Bronchial epithelial cell (primary cell): ENCODE measurements at places on chromosomes 16 and 17.

GRCh38 chr16:30912794-30913412 lies 10.5 kb upstream of the FBXL19 start:
- no peak for DNase-seq

- DNase-seq: no peak
Observed at GRCh38 chr17:33225509-33225908, 67.6 kb downstream of the ASIC2 start.

GRCh38 chr16:12775656-12776236 lies 27.9 kb downstream of the CPPED1 start:
- DNase-seq: no peak

- no peak for DNase-seq
Observed at GRCh38 chr17:73215447-73215846, 22.6 kb downstream of the COG1 start.

- DNase-seq: no peak
Observed at GRCh38 chr17:74923538-74924249, 379 bp upstream of the OTOP2 start.

- DNase-seq: no peak
Observed at GRCh38 chr16:76162046-76162445, 115.2 kb upstream of the CNTNAP4 start.

GRCh38 chr17:51354936-51355335 lies 94.6 kb downstream of the UTP18 start:
- DNase-seq: no peak

DNA sequence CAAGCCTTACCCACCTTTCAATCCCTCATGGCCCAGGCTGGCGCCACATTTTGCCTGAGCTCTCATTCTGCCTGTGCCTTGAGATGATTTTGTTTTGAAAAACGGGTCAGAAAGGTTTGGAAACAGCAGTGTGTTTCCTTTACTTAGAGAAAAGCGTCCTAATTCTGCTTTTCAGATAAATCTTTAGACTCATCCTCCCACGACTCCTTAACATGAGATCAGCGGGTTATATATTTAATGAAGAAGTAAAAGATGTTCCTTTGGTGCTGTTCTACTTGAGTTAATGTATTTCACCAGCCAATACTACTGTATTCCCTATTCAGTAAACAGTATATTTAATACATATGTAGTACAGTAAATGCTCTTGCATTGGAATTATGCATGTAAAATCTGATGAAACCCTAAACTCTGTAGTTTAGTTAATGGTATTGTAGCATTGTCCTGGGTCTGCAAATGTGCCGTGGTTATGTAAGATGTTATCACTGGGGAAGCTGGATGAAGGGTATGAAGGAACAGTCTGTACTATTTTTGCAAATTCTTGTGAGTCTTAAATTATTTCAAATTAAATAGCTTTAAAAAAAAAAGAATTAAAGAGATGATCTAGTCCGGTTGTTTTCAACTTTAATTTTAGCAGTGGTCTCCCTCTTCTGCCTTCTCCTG lies 199.4 kb upstream of the CACNG5 start:
- DNase-seq: no peak

GRCh38 chr17:8799570-8800212 lies 526 bp upstream of the MFSD6L start:
- DNase-seq: no peak

DNA sequence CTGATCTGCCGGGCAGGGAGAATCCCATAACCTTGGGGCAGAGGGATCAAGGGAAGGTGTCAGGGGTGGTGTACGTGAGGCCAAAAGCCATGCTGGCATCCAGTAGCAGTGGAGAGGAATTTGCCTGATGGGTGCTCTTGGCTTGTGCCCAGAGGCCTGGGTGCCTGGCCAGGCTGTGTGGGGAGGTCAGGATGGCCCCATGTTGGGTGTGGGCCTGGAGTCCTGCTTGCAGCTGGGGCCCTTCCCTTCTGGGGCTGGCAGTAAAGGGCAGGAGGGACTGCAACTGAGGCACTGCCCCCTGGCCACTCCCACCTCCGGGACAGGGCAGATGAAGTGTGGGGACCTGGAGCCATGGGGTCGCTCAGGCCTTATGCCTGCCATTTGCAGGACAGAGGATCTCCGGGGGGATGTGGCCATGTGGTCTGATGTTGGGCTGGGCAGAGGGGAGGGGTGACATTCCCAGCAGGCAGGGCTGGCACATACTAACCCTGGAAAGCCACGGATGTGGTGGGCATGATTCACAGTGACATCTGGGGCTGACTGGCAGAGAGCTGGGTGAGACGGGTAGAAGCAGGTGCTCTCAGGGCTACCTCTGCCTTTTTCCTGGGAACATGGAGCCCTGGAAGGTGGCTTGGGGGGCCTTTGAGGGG lies 3.5 kb downstream of the FMNL1 start:
- DNase-seq: peak; percentile 47

DNA sequence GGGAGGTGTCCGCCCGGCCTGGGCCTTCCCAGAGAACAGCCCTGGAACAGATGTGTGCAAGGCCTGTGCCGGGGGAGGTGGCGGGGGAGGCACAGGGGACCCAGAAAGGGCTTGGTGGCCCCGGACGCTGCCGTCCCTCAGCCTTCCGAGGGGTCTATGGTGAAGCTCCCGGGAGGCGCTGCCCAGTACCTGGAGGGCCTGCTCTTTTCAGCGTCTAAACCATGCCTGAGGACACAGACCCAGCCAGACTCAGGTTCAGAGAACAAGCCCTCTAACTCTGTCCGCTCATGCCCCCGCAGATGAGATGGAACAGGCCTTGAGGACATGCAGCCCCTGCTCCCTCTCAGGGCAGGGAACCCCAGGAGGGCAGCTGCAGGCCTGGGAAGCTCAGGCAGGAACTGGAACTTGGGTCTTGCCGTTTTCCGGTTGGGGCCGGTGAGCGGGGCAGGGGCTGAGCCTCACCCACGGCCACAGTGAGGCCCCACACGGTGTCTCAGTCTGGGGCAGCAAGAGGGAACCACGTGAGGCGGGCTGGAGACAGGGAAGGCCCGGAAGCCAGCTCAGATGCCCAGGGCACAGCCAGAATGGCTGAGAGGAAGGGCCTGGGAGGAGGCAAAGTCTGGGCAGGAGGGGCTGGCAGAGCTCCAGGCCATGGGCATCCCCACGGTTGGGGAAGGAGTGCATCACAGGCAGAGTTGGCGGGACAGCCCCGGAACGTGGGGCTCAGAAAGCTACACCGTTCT lies 12.5 kb downstream of the SLC16A3 start:
- DNase-seq: peak; percentile 75

- no peak for DNase-seq
Observed at GRCh38 chr17:7396147-7396546, 1.8 kb upstream of the PLSCR3 start.

DNA sequence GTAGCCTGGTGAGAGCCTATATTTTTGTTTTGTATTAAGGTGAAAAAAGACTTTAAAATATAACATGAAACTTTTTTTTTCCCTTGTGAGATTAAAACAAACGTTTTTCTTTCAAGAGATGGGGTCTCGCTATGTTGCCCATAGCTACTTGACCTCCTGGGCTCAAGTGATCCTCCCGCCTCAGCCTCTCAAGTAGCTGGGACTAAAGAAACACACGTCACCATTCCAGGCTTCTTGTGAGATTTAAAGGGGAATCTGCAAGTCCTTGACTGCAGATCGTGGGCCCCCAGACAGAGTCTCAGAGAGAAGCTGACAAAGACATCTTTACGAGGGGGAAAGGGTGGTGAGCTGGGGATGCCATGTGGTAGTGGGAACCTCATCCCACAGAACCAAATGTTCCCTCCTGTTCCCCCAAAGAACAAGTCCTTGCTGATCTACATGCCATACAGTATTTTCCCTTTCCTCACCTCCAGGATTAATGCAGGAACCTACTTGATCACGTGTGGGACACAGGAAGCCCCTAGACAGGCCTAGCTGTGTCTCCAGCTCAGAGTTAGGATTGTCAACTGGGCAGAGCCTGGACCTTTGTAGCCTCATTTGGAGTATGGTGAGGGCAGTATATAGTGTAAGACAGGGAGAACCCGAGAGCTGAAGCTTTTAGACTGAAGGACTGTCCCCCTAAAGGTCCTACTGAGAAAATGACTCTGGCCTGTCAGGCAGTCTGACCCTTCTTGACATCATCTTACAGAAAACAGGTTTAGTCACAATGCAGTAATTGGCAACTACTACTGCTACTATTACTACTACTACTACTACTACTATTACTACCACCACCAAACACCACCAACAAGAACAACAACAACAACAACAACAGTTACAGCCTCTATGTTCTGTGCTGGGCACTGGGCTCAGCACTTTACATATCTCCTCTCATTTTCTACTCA lies 4.1 kb downstream of the MAP3K14 start:
- peak; percentile 44 for DNase-seq

DNA sequence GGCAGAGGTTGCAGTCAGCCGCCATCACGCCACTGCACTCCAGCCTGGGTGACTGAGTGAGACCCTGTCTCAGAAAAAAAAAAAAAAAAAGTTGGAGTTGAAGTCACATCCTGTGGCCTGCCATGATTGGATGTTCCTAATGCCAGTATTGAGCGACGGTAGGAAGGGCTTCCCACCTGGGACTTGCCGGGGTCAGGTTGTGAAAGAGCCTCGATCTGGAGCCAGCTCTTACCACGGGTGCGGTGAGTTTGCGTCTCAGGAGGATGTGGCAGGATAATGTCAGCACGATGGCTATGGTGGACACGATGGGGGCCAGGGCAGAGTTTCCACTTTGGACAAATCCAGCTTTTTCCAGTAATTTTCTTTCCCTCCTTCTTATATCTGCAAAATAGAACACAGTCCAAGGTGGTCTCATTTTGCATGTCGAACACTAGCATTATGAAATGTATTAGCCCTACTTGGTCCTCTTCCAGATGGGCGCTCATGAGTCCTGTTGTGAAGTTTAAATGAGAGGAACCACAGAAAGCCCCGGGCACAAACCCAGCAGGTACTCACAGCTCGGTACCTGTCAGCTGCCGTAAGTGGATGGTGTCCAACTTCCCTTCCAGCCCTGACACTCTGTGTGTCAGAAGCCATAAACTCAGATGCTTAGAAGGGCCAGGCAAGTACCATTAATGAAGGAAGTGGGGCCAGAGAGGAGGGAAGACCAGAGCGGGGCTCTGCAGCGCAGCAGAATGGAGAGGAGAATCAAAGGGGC lies 22.2 kb downstream of the ABCC12 start:
- DNase-seq: no peak

GRCh38 chr17:50258647-50259476 lies 15.4 kb upstream of the TMEM92 start:
- DNase-seq: no peak
